ENCODE measurements at places on chromosomes 3 and 15. TPM values are rescaled to one million over a fixed set of nuclear protein-coding genes. Genes with fewer than 3 reads are reported as not detected.

GRCh38 chr15:66184936-66185790 is 68.4 kb downstream of the MEGF11 start:
- no peak for DNase-seq

DNA sequence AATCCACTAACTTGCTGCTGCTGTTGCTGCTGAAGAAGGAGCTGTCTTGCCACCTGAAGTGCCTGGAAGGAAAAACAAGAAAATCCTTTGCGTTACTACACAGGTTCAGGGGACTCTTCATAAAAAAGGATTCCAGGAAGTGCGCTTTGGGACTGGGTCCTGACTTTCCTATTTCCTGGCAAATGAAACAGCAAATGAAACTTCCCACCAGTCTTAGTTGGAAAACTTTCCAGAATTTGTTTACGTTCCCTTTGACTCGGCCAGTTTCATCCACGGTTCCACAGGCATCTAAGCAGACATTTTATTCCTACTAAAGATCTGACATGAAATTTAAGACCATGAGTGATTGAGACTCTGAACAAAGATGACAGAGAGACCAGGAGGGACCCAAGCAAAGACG is 471.0 kb downstream of the FOXP1 start:
- DNase-seq: no peak

- DNase-seq: peak; percentile 41
These were observed 37.5 kb upstream of the STIMATE start for GRCh38 chr3:52934630-52935530.

DNA sequence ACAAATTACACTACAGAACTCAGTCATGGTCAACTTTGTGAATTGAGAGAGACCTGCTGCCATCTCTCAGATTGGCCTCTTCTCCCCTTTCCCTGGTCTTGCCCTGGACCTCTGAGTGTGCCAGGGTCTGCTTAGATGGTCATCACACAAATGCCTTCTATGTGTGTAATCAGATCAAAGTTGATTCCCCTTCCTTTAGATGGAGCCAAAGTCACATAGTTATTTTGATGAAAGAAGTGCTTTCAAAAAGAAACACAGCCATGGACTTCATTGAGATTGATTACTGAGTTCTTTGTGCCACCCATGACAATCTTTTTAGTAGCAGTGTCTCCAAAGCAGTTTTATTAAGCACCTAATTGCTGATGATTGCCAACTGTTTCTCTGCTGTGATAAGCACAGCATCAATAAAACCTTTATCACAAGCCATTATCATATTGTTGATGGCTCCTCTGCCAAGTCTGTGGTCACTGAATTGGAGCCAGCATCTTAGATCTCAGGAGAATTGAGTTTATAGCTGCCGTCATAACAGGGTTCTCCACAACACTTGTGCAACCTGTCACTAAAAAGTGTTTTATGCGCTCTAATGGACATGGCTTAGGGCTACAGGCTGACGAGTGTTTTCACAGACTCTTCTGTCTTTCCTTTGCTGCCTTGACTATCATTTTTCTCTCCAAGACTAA is 149.7 kb upstream of the NUDT16 start:
- peak; percentile 80 for DNase-seq

- DNase-seq: no peak
These were observed 49.2 kb upstream of the SSR3 start for GRCh38 chr3:156604064-156604641.

- DNase-seq: no peak
These were observed 29.7 kb upstream of the HHATL start for GRCh38 chr3:42732196-42732828.

DNA sequence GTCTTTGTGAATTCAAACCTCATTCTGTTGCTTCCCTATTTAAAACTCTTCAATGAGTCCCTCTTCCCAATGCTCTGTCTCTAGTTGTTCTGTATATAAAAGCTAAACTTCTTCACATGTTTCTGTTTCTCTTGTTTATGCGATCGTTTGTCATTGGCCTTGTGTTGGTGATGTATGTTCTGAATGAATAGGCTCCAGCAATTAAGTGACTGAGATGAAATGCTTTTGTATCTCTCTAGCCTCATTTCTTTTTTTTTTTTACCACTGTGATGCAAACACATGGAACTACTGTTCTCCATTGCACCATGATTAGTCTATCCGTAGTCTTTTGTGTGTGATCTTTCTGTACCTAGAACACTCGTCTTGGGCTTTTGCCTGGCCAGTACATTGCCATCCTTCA is 380.5 kb upstream of the TPRG1 start:
- DNase-seq: no peak

DNA sequence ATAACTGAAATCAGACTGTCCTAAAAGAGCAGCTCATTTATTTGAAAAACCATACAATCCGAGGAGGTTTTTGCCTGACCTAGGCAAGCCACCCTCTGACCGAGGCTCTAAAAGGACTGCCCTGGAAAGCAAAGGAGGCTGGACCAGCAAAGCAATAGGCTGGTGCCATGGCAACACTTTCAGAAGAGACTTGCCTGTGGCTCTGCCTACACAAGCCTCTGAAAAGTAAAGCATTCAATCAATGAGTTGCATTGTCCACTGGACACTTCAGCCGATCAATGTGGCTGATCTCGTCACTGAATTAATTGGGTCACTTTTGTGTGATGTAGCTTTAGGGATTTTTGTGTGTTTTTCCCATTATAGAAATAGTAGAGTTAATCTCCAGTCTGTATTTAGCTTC is 99.1 kb upstream of the SEMA6D start:
- no peak for DNase-seq

- DNase-seq: no peak
These were observed 2.5 kb upstream of the USF3 start for GRCh38 chr3:113698956-113699355.

- DNase-seq: peak; percentile 21
These were observed 280.4 kb downstream of the RAP2B start for GRCh38 chr3:153442386-153442785.

DNA sequence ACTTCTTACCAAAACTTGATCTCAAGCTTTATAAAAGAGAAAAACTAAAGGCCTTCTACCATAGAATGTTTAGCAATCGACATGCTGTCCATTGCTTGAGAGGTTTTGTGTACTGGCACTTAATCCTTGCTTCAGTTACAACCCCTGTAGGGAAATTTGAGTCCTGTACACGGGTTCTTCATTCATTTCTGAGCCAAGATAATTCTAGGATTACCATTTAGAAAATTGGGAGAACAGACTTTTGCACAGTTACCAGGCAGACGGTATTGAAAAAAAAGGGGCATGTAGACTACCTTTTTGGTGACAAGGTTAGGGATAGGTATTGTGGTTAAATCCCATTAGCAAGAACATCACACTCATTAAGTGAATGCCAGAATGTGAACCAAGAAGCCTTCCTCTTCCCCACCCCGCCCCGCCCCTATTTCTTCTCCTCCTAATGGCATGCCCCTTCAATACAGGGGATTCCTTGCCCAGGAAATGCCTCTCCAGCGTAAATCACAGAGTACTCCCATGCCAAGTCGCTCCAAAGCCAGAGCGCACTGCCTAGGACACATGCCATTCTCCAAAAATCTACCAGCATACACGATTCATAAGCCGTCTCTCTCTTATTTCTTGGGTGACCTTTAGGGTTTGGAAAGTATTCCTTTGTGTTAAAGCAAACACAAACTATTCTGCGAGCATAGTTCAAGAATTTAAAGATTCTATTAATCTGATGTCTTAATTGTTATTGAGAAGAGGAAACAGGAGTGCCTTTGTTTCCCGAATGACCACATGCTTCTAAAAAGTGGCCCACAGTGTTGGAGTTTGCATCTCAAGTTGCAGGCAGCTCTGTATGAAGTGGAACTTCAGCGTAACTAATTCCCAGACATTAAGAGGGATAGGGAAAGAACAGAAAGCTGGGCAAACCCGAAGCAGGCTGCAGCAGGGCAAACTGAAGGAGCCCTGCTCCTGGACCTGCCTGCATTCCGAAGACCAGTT is 164.0 kb upstream of the NR2F2 start:
- no peak for DNase-seq

The EDEM1 gene
- 31.4 TPM for total RNA-seq

The ATP2B2 gene
- total RNA-seq: 0.17 TPM

The GOLGA6D gene
- total RNA-seq: 0.13 TPM

The HERC2 gene
- total RNA-seq: 82.2 TPM

The PLCB2 gene
- 5.6 TPM for total RNA-seq

The HAPLN3 gene
- total RNA-seq: 2.0 TPM

The CELF6 gene
- not detected for total RNA-seq
